Fibroblast of lung (primary cell): ENCODE measurements at places on chromosomes 1 and 21. TPM values are rescaled to one million over a fixed set of nuclear protein-coding genes. Genes with fewer than 3 reads are reported as not detected.

GRCh38 chr1:18907917-18908845 lies 5.8 kb upstream of the ALDH4A1 start:
- DNase-seq, result no peak

DNA sequence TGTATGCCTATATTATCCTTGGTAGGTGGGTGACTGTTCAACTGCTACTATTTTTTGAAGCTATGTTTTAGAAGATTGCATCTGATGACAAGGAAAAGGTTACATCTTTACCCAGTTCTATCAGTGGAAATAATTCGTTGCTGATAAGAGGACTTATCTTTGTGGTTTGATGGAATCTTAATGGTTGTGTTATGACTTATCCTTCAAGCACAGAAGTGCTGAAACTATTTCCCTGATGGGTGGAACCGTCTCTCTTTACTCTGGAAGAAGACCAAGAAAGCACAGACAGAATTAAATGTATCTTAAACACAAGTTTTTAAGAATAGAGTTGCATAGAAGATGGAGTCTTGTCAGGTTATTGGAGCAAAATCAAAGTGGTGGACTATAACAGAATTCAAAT lies 437.7 kb upstream of the KAZN start:
- no peak for DNase-seq

NFASC gene
- 13.4 and 24.8 TPM in 2 replicates for polyA plus RNA-seq

OR2L5 gene
- polyA plus RNA-seq, result not detected in 2 replicates

ZC3H12A gene
- 4.8 and 4.9 TPM in 2 replicates for polyA plus RNA-seq

- no peak for DNase-seq
These were observed 8.0 kb downstream of the GNAT2 start for GRCh38 chr1:109611308-109611990.

DNA sequence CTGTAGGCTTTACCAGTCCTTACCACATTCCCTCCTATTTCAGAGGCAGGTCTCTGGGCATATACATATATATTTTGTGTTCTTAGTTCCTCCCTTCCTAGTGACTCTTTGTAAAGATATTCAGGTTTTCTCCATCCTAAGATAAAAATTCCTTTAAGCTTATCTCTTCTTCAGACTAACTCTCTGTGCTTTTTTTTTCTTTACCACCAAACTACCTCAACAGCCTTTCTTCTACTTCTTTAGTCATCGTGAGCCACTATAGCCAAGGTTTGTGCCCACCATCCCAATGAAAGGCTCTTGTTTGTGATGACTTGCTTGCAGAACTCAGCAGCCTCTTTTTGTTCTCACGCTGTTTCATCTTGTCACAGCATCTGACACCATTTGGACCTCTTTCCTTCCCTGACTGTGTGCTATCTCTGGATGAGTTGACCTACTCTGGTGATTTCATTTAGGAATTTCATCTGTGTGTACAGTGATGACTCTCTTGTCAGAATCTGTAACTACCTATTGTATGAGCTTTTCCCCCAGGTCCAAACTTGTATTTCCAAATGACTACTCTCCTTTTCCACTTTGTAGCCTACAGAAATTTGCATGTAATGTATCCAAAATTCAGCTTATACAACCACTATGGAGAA lies 59.0 kb upstream of the MACF1 start:
- no peak for DNase-seq

DNA sequence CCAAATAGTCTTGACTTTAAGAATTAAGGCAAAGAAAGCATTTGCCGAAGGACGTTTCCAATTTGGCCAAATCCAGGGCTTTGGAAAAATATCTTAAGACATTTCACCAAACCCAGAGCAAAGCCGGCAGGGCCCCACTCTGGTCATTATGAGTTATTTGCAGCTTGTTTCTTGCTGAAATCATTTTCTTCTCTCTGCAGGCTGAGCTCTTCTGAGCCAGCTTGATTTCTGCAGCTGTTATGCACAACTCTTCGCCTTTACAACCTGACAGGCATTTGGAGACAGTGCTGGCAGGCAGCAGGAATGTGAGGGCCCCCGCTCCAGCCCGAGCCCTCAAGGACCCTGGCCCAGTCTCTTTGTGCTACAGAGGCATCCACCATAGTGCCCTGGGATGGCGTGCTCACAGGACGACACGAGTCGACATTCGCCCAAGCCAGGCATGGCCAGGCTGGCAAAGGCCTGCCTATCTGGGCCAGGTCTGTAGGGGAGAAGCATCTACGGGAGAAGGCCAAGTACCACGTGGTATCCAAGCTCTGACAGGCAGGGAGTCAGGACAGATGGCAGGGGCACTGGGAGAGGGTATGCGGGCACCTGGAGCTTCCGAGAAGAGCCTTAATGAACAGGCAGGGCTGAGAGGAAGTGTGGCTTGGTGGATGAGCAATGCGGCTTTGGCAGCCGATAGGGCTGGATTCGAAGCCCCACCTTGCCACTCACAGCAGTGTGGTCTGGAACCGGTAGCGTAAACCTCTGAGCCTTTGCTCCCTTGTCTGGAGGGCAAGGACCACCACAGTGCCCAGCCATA lies 32.3 kb downstream of the SYF2 start:
- DNase-seq, result no peak

DNA sequence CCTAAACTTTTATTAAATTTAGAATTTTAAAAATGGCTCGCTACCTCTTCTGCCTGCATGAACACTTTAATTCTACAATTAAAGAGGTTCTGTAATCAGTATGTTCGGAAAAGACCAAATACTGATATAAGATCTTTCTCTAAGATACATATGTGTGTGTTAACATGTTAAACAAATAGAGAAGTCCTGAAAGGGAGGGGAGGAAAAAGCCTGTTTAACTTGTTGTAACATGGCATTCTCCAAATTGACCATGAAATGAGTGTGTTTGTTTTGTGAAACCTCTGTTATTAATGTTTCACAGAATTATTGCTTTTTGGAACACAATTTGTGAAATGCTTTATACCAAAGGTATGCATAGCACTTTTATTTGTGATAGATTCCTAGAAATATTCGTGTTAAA lies 77.0 kb downstream of the MARK1 start:
- DNase-seq, result no peak

DNA sequence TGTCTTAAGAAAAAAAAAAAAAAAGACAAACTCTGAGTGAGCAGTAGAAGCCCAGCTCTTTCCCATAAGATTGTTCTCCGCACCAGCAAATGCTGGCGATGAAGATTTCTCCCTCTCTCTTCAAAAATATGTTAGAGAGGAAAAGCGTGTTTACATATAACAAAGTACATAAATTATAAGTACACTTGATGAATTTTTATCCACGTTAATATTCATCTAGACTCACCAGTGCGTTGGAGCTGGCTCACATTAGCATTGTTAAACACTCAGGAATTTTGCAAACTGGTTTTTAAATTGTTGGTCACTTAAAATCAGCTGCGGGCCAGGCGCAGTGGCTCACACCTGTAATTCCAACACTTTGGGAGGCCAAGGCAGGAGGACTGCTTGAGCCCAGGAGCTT lies 56.0 kb downstream of the RUNX3 start:
- DNase-seq, result no peak

DNA sequence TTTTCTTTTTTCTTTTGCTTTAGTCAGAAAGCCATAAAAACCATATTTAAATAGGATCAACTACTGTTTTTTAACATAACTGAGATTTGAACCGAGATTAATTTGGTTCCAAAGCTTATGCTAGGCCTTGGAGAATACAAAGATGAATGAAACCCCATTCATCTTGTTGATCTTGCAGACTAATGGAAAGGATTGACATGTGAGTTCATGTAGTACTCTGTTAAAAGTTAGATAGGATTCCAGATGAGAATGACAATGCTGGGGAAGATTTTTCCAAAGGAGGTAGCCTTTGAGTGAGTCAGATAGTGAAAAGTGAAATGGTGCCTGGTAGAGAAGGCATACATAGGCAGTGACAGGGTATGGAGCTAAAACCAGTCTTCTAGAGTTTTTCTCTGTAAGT lies 22.7 kb downstream of the RBM15 start:
- no peak for DNase-seq

BEND5 gene
- polyA plus RNA-seq, result 0.16 and 0.39 TPM in 2 replicates

DNA sequence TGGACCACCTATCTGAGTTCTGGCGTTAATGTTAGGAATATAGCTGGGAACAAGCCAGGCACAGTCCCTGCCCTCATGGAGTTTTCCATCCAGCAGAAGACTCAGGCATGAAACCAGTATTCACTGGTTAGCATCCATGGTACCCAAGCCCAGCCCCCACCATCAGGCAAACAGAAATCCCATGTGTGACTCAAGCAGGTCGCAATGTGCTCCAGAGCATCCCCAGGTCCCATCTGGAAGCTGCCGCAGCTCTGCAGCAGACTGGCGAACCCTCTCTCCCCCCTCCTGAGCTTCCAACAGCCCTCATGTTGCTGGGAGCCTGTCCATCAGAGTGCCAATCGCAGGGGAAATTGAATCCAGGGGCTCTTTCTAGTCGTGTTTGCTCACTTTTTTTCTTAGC lies 174.2 kb downstream of the RRAGC start:
- no peak for DNase-seq

- no peak for DNase-seq
These were observed 19.7 kb downstream of the EDEM3 start for GRCh38 chr1:184734980-184735379.

DNA sequence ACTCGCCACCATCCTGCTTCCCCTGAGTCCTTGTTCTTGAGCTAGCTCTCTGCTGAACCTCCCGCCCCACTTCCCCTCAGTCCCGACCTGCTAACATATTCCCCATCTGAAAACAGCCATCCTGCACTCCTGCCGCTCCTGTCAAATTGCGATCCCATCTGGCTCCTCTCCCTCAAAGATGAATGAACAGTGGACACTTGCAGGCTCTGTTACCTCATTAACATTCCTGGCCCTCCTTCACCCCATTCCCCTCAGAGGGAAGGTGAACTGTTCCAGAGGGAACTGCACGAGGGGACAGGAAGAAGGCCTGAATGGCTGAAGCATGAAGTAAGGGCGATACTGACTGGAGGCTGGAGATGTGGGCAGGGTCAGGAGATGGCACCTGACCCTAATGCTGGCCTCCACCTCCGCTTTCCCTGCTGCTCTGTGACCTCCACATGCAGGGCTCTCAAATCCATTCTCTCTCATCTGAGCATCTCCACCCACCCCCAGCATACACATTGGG lies 7.4 kb upstream of the CELSR2 start:
- DNase-seq, result peak; percentile 12

DNA sequence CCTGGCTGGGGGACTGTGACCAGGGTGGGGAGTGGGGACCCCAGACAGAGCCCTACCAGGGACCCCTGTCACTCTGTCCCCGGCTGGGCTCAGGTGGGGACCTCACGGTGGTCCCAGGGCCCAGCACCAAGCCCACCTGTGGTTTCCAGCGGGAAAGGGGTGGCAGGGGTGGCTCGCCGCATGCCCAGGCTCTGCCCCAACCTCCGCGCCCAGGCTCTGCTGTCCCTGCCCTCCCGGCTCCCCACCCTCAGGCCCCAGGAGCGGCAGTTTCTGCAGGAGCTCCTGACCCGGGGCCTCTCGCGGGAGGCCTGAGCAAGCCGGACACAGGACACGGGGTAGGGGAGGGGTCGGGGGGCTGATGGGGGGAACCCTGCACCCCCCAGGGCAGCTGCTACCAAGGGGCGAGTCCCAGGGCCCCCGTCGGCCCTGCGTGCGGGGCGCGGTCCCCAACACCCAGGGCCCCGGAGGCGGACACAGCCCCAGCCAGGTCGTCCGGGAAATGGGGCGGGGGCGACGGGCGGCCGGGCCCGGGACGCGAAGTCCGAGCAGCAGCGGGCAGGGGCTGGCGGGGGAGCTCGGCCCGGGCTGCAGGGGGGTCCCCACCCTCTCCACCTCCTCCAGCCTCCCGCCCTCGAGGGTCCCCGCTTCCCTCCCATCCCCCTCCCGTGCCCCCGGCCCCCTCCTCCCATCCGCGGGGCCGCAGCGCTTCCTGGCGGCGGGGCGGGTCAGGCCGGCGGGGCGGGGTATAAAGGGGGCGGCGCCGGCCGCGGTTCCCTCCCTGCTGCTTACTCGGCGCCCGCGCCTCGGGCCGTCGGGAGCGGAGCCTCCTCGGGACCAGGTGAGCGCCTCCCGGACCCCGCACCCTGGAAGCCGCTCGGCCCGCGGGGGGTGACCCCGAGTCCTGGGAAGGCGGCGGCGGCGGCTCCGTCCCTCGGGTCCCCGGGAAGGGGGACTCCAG lies at the start of gene COL6A2:
TSS of gene COL6A2 (plus strand) at position 777 of the 958 bp plus-strand sequence.
- DNase-seq, result peak; percentile 59

APCS gene
- polyA plus RNA-seq, result not detected in 2 replicates

- DNase-seq, result no peak
These were observed 278.9 kb downstream of the SEC16B start for GRCh38 chr1:177690996-177691395.

- DNase-seq, result peak; percentile 11
These were observed 125.2 kb upstream of the PTBP2 start for GRCh38 chr1:96596226-96596922.

UTP25 gene
- 12.3 and 13.8 TPM in 2 replicates for polyA plus RNA-seq

PTPN7 gene
- polyA plus RNA-seq, result not detected in 2 replicates

F13B gene
- polyA plus RNA-seq, result not detected in 2 replicates

SLC35F3 gene
- 0.02 TPM in 1 of 2 replicates, not detected in the other for polyA plus RNA-seq

SLC39A1 gene
- 80.5 and 94.4 TPM in 2 replicates for polyA plus RNA-seq

DNA sequence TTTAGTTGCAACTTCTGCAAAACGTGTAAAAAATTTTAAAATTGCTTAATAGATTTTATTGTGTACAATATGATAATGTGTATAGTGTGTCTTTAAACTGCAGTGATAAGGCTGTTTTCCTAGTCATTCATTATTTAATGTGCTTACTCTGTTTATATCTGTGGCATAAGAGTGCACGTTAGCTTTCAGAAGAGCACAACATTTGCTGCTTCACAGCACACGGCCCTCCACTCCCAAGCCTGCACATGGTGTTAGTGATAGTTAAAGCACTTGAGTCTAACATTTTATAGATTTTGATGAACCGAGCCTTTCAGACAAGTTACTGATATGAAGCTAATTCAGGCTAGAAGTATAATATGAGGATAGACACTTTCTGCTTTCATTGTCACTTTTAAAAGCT lies 120.6 kb downstream of the ADGRL2 start:
- no peak for DNase-seq

DNA sequence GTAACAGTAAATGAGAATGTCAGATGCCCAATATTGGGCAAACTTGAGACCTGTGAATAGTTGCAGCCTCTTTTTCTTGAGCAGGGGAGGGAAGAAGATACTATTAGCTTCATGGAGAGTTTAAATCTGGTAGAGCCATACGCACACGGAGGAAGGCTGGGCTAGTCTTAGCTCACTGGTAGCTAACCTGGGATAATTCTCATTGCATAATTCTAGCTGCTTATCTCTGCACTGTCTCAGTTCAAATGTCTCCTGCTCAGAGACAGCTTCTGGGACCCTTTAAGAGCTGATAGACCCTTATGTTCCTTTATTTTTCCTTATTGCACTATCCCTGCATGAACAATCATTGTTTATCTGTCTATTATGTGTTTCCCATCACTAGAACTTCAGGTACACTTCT lies 8.4 kb downstream of the C1orf87 start:
- DNase-seq, result no peak

FLAD1 gene
- 11.8 and 20.1 TPM in 2 replicates for polyA plus RNA-seq

ADORA3 gene
- polyA plus RNA-seq, result not detected in 2 replicates

GRCh38 chr1:53419034-53419433 lies 40.2 kb upstream of the DMRTB1 start:
- DNase-seq, result peak; percentile 8

ATP6V1G3 gene
- 0.12 TPM in 1 of 2 replicates, not detected in the other for polyA plus RNA-seq

GRCh38 chr1:161749509-161750407 lies at the start of gene DUSP12:
Gene DUSP12 (plus strand): TSS chr1:161749786. CDS start chr1:161749802, 16 bp downstream.
- DNase-seq, result peak; percentile 96

FCN3 gene
- not detected in 2 replicates for polyA plus RNA-seq
